Stimulated activated CD8-positive, alpha-beta memory T cell treated with anti-CD3 and anti-CD28 coated beads, Interleukin-2, amount 100 ng/mL, for 1 hour (primary cell): ENCODE measurements at places on chromosomes 6 and 20.

DNA sequence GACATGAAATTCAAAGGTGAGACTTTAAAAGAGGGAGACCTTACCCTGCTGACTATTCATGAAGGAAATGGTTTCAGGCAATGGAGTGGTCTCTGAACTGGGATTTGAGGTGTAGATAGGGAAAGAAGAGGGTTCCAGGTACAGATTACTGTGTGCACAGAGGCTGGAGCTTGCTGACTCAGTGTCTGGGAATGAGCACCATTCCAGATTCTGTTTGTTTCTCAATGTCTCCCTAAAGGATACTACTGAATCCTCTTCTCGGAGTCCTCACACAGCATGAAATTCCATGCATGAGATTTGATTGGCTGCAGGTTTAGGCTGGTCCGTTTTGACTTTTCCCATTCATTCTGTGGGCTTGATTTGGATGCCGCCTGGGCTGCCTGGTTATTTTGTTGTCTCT is 49.0 kb downstream of the PPP1R14C start:
- no peak for DNase-seq

DNA sequence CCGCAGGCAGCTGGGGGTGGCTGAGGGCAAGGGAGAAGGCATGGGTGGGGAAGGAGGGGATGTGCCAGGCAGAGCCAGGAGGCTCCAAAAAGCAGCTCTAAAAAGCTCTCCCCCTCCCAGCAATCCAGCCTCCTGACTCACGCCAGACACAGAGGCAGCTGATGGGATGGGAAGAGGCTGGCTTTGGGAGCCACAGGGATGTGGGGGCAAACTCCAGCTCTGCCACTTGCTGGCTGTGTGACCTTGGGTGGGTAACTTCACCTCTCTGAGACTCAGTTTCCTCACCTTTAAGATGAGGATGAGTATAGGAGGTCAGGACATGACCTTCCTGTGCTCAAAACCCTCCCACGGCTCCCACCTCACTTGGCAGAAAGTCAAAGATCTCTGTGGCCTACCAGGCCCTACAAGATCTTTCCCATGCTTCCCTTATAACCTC is 148.9 kb downstream of the CEBPB start:
- no peak for DNase-seq

GRCh38 chr20:20184706-20185105 is 132.4 kb downstream of the CFAP61 start:
- DNase-seq: no peak

DNA sequence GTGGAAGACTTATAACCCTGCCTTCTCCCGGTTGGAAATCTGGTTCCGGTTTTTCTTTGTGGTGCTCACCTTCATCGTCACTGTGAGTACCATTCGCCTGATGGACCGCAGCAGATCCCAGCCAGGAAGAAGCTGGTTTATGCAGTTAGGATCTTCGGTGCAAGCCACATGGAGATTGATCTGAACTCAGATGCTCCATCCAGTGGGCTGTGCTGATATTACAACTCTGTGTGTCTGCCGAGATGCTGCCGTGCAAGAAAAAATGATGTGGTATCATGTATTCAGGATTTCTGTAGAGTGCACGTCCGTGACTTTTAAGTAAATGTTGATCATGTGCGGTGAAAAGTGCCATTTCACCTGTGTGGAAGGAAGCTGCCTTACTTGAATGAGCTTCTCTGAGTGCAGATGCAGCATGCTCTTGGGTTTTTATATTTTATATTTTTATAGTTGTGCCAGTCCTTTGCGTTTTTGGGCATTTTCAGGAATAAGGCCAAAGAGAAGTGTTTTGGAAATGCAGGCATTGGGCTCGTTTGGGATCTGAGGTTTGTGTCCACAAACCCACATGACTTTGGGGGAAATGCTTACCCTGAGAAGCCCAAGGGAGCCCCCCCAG is 39.2 kb downstream of the DYNLT1 start:
- peak; percentile 9 for DNase-seq

DNA sequence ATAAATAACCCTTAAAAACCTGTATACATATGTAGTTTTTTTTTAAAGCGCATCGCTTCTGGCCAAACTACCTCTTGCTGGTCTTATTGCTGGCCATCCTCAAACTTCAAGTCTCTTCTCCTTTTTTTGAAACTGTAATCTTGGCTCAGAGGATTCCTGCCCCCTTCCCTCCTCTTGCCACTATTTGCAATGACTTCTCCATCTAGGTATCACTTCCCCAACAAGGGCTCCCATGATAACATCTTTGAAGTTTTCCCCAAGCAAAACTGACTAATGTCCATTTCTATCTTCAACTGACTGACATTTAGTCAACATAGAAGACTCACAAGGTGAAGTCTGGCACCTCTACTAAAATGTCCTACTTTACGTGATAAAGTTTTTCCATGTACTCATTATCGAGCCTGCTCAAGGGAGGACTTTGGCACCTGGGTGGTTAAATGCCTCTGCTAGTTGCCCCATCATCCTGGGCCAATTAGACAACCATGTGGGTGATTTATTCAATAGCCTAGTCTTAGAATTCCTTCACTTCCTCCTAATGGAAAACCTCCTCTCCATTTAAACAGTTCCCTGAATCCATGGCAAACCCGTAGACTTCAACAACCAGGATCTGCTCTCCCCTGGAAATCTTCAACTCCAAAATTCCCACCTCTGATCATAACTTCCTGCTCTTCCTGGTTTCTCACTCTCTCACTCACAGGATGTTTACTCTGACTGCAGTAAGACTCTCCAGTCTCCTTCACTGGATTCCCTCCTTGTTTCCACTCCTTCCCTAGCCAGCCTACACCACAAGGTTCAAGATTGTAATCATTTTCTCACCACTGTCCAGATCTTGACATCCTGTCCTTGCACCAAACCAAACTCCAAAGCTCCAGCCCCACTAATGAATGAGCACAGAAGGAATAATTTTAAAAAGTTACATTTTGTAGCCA is 9.4 kb upstream of the PLAGL1 start:
- DNase-seq: no peak

DNA sequence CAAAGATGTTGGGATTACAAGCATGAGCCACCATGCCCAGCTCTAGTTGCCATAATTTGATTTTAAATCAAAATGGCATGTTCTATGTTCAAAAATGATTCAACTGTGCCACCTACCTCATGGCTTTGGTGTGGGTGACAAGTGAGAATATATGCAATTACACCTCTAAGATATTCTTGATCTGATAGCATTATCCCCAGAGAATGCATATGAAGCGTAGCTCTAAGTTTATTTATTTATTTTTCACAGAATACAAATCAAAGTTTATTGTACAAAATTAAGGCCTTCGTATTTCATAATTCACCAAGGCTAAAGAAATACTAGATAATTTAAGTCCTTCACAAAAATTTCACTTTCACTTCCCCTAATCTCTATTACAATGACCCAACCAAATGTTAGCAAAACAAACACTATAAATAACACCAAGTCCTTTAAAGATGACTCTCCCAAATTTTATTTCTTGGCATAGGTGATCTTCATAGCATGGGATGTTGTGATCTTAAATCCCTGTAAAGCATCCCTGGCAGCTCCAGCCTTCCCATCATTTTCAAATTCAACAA is 205.9 kb upstream of the TAB2 start:
- no peak for DNase-seq

DNA sequence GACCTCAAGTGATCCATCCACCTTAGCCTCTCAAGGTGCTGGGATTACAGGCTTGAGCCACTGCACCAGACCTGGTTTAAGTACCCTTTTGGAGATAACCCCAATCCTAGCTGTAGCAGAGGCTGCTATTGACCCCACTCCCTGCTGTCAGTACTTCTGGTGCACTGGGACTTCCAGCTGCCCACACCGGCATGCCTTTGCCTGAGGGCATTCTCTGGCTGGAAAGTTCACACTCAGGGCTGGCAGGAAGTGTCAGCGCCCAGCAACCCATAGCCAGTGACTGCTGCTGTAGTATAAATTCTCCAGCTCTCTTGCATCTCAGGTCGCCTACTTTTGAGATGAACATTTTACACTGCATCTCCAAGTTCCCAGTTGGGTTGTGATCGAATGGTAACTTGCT is 75.3 kb downstream of the UTRN start:
- no peak for DNase-seq

- DNase-seq: no peak
Measured at GRCh38 chr6:16568128-16568527, 193.1 kb downstream of the ATXN1 start.

DNA sequence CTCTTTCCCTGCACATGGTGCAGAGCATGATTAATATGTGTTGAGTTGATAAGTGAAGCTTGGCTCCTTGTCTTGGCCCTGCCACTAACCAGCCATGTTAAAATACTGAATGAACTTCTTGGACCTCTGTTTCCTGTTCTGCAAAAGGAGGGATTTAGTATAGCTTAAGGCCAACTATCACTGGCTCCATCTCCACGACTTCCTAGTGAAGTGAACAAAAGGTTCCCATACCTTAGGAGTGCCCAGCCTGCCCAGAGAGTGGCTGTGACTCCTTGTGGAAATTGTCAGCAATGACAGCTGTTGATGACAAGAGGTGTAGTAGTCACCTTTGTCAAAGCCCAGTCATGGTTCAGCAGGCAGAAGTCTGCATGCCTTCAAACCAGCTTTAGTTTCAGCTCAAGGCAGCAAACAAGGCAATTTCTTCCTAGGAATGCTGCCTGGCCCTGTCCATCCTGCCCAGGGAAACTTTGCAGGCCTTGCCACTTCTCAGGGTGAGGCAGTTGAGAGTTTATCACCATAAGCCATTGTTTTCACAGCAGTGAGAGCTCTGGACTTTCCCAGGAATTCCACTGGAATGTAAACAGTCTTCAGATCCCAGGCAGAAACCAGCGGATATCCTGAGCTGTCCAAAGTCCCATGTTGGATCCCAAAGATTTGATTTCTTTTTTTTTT is 169.7 kb upstream of the TNFAIP3 start:
- DNase-seq: no peak

DNA sequence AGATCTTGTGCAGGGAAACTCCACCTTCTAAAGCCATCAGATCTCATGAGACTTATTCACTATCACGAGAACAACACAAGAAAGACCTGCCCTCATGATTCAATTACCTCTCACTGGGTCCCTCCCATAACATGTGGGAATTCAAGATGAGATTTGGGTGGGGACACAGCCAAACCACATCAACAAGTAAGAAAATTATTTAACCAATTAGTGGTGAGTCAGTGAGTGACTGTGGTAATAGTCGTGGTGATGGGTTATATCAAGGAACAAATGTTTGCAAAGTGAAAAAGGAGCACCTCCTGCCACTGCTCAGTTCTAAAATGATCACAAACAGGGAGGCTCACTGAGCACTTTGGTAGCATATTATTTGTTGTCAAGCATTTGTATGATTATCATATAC is 20.6 kb downstream of the EPM2A start:
- DNase-seq: no peak

DNA sequence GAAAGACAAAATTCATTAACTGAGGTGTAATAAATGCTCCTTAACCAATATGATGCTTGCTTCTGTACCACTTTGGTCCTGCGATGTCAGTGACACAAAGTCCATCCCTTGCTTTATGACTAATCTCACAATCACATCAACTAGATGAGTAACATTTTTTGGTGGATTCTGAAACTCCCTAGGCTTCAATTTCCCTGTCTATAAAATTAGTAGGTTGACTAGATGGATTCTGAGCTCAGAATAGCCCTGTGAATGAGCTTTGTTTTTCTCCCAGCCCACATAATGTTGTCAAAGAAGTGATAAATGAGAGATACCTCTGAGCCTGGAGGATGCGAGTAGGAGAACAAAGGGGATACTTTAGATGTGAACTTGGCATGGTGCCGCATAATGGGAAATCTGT is 9.1 kb downstream of the TXLNB start:
- no peak for DNase-seq

- DNase-seq: no peak
Measured at GRCh38 chr6:167111597-167111996, 11.3 kb upstream of the CCR6 start.

DNA sequence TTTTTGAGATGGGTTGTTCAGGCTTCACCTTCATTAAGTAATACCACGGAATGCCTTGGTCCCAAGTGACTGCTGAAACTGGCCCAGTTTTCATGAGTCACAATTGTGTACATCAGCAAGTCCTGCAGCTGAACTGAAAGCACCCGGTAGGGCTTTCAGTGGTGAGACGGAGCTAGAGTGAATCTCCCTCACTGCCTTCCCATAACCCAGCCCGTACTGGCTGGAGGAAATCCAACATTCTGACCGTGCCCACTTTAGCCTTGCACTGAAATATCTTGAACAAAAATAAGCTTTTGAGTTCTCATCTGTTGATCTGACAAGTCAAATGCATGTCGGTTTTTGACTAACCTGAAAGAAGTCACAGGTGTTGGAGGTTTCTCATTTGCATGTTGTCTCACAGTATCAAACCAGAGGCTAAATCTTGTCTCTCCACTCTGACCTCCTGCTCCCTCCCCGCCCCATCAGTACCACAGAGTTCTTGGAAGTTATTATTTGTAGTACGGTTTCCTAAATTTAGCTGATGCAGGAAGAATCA is 35.9 kb downstream of the DUSP22 start:
- DNase-seq: no peak

DNA sequence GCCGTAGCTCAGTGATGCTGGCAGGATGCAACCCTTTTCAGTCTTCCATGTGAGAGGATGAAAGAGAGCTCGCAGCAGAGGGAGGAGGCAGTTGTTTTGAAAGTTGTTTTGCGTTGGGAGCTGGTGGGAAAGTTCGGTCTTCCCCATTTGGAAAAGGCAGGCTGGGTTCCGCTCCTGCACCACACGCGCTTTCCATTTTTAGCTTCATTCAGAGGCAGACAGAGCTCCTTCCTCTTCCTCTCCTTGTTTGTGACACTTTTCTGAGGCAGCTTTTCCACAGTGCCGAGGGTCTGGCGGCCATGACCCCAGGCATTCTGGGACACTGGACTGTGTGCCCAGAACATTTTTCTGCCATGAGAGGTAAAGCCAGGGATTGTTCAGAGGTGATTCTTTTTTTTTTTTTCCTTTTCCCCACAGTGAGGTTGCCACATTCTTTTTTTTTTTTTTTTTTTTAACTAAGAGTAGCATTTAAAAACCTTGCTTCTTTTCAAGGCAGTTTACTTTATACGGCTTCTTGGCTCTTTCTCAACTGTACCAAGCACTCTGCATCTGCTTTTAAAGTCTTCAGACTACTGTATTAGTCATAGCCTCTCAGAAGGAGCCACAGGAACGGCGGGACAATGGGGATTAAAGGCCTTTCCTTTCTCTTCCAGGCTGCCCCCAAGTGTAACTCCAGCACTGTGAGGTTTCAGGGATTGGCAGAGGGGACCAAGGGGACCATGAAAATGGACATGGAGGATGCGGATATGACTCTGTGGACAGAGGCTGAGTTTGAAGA is 1.6 kb downstream of the PRDM1 start:
- no peak for DNase-seq

- DNase-seq: no peak
Measured at GRCh38 chr6:37491830-37492208, 7.9 kb downstream of the CCDC167 start.

GRCh38 chr20:24598996-24599395 is 129.6 kb downstream of the SYNDIG1 start:
- no peak for DNase-seq

GRCh38 chr6:141809901-141810300 is 322.8 kb upstream of the GJE1 start:
- no peak for DNase-seq

GRCh38 chr6:116247285-116247684 is 6.6 kb downstream of the TSPYL4 start:
- DNase-seq: no peak
